ENCODE measurements at places on chromosomes 3 and 15.
A peak's percentile ranks its signal among the peaks of the same experiment; 100 is the strongest.

GRCh38 chr15:50973605-50974004, 65.1 kb downstream of the AP4E1 start:
- no peak for DNase-seq

DNA sequence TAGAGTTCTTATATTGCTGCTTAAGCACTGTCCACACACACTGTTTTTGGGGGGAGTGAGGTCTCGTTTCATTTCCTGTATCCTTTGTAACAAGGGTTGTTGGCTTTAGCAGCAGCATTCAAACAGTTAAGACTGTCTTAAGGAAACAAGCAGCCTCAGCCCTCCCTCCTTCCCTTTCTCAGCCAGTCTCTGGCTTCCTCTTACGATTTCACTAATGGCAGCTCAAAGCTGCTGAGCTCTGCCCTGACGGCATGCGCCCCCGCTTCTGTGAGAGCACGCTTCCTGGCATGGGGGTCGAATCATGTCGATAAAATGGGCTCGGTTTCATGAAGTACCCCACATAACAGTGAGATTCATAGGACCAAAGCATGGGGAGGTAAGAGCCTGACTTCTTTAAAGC, 105.0 kb downstream of the KLHL25 start:
- DNase-seq, result no peak

DNA sequence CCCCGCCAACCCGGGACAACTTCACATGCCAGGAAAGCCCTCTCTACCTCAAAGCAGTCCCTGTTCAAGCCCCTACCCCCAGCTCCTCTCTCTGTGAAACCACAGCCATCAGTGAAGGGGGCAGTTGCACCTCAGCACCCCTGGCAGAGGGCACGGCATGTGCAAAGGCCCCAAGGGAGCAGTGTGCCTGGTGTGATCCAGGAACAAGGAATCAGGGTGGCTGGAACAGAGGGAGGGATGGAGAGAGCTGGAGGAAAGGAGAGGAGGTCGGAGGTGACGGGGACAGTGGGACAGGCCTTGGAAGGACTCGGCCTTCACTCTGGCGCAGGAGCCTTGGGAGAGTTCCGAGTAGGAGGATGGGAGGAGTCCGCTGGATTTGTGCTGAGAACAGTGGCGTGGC, 26.5 kb upstream of the IQSEC1 start:
- no peak for DNase-seq

- no peak for DNase-seq
Measured at GRCh38 chr3:56076746-56077145, 391.5 kb downstream of the ERC2 start.

- DNase-seq, result peak; percentile 38
Measured at GRCh38 chr3:175965036-175965435, 1105.9 kb downstream of the NAALADL2 start.

DNA sequence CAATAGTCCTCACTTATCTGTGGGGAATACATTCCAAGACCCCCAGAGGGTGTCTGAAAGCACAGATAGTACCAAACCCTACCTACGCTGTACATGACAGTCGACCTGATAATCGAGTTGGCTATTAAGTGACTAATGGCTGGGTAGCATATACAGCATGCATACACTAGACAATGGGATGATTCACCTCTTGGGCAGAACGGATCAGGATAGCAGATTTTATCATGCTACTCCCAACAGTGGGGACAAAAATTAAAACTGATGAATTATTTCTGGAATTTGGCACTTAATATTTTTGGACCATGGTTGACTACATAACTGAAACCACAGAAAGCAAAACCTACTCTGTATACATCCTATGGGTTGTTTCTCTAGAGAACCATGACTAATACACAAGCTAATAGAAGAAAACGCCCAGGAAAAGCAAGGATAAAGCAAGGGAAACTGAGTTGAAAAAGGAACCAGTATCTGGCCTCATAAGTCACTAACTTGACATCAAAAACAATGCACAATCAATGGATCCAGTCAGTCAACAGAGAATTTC, 15.5 kb downstream of the ATG3 start:
- no peak for DNase-seq

DNA sequence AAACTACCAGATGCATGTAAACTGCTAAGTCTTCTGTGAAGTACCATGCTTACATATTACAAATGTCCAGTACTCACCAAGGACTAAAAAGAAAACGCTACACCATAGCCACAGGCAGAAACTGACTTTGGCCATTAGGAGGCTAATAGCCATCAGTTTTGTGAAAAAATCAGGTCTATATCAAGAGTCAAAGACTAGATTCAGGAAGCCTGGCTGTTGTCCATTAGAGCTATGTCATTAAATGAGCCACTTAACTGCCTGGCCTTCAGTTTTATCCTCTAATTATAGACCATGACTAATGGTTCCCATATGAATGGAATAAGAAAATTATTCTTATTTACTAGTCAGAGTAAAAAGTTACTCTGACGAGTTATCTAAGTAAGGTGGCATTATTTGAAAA, 144.1 kb downstream of the VPS13C start:
- DNase-seq, result peak; percentile 45

GRCh38 chr3:194756791-194757325, 71.2 kb downstream of the FAM43A start:
- no peak for DNase-seq

- no peak for DNase-seq
Measured at GRCh38 chr3:97823046-97824004, 1.5 kb downstream of the CRYBG3 start.

DNA sequence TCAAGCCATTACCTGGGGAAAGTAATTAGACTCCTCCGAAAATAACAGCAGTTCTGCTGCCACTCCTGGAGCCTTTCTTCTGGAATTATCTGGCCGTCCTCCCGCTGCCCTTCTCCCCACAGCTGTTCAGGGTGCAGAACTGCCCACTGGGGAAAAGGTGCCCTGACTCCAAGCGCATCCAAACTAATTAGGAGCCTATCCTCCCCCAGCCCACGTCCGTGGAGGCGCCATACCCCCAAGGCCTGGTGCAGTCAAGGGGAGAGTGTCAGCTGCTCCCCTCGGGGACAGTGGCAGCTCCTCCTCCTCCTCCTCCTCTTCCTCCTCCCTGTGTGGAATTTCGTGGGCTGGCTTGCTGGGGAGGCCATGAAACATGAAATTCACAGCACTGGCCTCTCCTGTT, 177.2 kb downstream of the XXYLT1 start:
- DNase-seq, result no peak

DNA sequence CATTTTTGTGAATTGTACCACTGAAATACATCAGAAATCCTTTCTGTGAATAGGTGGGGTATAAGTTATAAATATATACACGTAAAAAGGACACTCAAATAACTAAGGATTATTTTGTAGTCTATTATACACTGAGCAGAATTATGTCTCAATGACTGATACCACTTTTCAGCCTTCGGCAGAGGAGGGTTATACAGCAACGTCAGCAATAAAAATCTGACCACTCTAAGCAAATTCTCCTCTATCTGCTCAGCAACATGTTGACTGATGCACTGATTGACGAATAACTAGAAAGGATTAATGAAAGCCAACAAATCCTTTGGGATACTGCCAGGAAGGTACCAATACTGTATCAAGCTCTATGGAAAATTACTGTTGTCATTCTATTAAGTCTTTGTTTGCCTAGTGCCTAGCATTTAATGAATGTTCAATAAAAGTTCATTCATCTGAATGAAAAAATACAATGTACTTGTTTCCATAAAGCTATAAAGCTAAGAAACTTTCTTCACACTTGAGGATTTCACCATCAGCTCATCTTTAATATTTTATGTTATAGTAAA, 5.2 kb downstream of the ARPP19 start:
- no peak for DNase-seq

DNA sequence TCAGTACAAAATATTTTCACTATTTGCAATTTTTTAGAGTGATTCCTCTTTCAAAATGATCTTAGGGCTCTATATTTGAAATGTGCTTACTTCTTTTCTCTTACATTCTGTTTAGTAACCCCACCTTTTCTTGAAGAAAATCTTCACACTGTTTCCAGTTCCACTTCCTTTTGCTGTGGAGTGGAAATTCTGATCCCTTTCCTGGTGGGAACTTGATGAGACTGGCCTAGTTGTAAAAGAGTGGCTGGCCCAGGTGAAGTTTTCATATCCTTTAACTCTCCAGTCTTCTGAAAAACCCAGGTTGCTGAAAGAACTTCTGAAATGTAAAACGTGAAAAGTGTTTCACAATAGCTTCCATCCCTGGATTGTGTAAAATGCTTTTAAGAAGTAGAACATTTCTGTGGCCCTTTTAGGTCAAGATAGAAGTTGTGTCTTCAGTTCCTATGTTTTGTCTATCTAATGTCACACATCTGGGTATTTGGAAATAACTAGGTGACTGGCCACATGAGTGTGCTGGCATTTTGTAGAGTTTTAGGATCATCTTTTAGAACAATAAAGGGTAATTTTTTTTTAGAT, 84.8 kb upstream of the LRIG1 start:
- DNase-seq, result no peak

DNA sequence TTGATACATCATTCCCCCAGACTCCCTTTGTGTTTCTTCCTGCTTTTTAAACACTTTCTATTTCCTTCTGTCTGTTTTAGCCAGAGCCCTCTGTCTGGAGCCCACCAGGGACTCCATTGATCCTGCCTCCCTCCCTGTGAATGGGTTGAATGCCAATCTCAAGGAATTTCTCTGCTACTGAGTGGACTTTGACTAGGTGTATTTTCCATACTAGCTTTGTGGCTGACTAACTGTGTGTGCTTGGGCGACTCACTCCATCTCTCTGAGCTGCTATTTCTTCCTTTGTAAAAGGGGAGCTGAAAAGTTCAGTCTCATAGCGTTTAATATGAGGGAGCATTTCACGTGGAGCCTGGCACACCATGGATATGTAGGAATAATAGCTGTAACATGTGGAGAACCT, 98.8 kb downstream of the EEFSEC start:
- no peak for DNase-seq

DNA sequence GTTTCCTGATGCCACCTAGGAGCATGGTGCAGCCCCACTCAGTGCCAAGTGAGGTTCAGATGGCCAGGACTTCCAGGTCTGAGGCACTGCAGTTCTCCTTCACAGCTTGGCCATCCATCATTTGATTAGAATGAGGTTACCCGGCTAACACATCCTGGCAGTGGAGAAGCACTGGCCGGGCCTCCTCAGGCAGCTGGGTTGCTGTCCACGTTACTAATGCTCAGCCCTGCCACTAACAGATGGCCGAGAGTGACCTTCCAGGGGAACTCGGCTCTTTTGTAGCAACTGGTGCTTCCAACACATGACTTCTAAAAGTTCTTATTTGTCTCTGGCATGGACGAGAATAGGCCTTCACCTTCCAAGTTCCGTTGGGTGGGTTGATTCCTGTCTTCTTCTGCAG, 204.6 kb upstream of the CFAP20DC start:
- DNase-seq, result no peak

- DNase-seq, result no peak
Measured at GRCh38 chr3:143412084-143412483, 292.5 kb downstream of the CHST2 start.

GRCh38 chr3:189229196-189229828, 57.5 kb downstream of the TPRG1 start:
- DNase-seq, result no peak

GRCh38 chr15:80982205-80982604, 7.4 kb downstream of the MESD start:
- DNase-seq, result no peak

DNA sequence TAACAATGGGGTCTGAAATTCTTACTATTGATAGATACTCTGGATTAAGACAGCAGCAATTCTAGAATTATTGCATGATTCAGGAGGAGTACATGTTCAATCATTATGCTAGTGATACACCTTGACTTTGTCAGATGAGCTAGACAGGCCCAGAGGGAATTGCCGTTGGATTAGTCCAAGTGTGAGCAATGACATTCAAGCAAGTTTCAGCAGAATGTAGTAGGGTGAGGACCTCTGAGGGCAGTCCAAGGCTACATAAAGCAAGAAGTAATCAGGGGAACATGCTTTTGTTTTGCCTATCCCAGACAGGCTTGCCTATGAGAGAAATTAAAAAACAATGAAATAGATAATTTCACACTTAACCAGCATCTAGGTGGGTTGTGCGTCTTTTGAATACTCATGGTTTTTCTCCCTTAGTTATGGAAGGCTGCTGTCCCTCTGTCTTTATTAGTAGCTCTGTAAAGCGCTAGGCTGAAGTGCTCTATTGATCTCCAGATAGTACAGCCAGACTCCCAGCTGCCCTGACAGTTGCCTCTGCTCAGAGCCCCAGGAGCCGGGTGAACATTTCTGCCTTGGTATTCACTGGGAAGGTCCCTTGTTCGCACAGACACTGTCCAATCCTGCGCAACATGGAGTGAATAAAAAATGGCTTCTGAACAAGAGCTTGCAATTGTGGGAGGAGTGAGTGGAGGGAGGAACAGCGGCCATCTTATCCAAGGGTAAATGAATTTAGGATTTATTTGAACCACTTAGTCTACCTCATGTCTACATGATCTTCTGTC, 316.6 kb upstream of the ONECUT1 start:
- no peak for DNase-seq

- DNase-seq, result no peak
Measured at GRCh38 chr3:147846854-147847478, 437.8 kb downstream of the ZIC1 start.

GRCh38 chr15:39797407-39797806, 14.8 kb upstream of the FSIP1 start:
- DNase-seq, result no peak

DNA sequence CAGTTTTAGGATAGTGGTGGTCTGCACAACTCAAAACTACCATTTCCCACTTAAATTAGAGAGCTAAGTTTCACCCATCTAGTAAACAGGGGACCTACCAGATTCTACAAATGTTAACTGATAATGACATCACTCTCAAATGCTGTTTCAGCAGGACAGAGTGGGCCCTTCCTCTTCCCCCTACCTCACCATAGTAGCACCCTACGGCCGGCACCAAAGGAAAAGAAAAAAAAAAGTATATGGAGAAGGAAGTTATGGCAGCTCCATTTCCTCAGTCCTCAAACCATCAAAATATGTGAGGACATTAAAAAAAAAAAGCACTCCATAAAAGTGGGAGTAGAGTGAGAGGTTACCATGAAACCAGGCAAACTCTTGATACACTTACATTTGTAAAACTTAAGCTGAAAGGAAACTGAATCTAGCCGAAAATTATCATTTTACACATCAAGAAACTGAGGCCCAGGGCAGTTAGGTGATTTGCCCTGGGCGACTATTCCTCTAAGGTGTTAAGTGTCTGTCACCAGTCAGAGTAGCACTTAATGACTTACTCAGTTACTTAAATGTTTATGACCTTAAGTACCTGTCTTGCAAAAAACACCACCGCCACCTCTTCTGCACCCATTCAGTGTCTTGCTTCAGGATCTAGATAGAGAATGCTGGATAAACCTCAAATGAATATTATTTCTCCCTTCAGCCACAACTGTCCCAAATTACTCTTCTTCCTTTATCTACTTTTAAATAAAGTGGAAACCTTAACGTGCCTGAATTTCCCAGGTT, 2.7 kb downstream of the MSL2 start:
- DNase-seq, result no peak
